Activated effector memory CD4-positive, alpha-beta T cell treated with Interleukin-2 at 50 U/mL for 16 hours (primary cell): ENCODE measurements at places on chromosomes 6 and 20.

GRCh38 chr6:11497881-11498280 is 39.7 kb upstream of the TMEM170B start:
- no peak for DNase-seq

DNA sequence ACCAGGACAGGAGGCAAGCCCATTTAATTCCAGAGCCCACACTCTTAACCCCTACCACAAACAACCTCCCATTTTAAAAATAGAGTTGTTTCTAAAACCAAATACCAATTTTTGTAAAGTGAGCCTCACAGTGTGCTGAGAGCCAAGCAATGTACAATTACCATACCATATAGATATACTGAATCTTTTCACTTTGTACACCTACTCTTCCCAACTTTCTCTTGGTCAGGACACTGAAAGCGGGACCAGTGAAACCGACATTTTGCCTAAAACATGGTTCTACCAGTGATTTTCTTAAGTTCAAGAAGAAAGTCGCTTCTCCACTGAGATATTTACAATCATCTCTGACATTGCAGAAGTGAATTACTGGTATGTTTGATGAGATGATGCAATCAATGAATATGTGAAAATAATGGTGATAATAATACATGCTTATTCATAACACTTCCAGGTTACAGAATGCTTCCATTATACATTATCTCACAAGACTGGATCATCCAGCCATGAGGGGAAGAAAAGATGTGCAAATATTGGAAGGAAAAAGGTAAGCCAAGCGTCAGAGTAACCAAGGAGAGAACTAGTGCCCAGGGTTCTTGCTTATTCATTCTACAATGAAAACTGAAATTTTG is 74.1 kb downstream of the HIVEP2 start:
- DNase-seq, result no peak

GRCh38 chr6:80366714-80367113 is 260.2 kb downstream of the BCKDHB start:
- DNase-seq, result no peak

DNA sequence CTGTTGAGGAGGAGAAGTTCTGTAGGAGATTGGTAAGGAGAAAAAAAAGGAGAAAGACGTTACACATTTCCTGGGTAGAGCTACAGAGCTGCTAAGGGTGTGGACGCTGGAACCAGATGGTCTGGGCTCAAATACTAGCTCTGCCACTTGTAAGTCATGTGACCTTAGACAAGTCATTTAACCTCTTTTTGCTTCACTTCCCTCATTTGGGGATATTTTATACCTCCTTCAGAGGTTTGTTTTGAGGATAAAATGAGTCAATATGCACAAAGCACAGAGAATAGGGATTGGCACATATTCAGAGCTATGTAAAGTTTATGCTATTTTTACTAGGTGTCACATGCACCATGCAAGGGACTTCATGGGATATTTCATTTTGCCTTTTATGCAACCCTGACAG is 708.8 kb downstream of the DHX35 start:
- no peak for DNase-seq
